Activated CD4-positive, alpha-beta T cell treated with anti-CD3 and anti-CD28 coated beads, Interleukin-2, Interleukin-4, amounts not matched to agents 100 ng/mL and 50 ng/mL, durations not matched to agents 16 hours and 8 hours (primary cell): ENCODE measurements at places on chromosomes 3 and 15.

DNA sequence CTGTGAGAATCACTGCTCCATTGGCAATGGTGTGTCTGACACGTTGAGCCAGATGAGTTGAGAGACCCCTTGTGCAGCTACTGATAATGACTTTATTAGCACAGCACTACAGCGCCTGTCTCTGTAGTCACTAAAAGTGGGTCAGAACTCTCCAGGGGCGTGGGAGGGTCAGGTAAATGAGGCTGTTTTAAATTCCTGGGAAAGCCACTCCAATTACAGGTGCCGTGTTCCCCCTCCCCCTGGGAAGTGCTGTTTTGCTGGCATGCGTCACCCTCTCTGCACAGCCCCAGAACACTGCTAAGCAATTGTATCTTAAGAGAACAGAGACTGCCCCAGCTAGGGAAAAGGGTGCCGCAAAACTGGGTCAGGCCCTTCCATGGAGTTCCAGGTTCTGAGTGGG is 21.5 kb upstream of the CPNE9 start:
- no peak for DNase-seq

GRCh38 chr3:127115691-127116351 is 77.1 kb upstream of the PRR23E start:
- DNase-seq, result no peak

- no peak for DNase-seq
Observed at GRCh38 chr3:52393131-52393807, 51.6 kb downstream of the SEMA3G start.

GRCh38 chr3:65401359-65402305 is 637.1 kb downstream of the MAGI1 start:
- no peak for DNase-seq

GRCh38 chr3:109132801-109133473 is 3.6 kb upstream of the C3orf85 start:
- no peak for DNase-seq

DNA sequence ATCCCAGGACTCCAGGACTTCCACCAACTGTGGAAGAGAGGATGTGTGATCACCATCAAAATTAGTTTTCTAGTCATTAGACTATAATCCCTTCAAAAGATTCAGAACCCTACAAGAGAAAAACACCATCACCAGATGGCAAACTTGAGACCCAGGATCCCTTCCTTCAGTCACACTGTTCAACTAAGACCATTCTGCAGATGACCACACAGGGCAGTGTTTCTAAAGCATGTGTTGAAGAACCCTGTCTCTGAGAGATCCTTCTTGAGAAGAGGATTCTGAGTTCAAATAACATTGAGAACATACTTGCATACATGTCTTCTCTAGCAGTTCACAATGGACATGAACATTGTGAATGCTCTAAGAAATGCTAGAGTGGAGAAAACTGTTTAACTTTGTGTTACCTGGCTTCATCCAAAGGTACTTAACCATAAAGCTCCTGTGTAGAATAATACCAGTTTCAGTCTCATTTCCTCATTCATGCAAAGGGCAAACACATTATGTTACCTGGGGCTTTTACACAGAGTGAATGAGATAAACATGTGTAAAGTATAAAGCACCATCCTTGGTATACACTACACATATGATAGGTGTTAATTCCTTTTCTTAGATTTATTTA is 2.4 kb upstream of the ADGRG7 start:
- no peak for DNase-seq

GRCh38 chr15:98923171-98923570 is 84.4 kb downstream of the PGPEP1L start:
- no peak for DNase-seq

DNA sequence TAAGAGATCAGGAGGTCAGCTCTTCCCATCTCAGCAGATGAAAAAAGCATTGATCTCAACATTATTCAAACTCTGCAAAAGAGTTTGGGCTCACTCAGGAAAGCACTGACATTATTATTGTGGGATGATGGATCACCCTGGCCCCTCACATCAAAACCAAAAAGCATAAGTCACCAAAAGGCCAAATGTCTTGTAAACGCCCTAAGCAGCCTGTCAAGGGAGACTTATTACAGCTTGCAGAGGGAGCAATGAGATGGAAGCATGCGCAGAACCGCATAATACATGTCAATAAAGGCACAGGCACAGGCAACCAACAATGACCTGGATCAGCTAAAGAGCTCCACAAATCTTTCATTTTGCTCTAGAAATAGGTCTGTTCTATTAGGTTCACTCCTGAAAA is 4.6 kb downstream of the FSIP1 start:
- no peak for DNase-seq

DNA sequence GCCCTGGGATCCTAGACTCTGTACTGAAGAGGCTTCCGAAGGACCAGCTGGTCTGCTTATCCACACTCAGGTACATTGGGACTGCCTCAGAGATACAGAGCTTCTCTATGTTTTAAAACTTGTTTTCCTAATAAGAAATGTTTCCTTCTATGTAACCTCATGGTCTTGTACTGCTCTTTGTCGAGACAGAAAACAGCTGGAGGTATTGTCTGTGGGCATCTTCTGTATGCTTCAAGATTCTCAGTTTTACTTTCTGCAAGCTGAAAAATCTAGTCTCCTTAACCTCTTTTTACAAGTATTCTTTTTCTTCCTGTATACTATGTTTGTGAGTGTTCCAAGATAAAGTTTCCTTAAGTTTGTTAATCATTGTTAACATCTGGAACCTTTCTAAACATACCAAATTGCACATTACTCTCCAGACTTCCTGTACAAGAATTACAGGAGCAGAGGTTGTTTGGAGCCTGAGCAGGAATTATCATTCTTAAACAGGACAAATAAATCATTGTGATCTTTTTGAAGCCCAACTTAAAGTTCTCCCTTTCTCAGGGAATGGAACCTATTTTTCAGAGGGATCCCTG is 358.3 kb upstream of the CFAP20DC start:
- DNase-seq, result no peak
